ENCODE measurements at places on chromosomes 7 and 10. TPM values are rescaled to one million over a fixed set of nuclear protein-coding genes. Genes with fewer than 3 reads are reported as not detected.

The RNF32 gene
- 1.8 TPM for total RNA-seq

The RNF133 gene
- total RNA-seq, result 1.4 TPM

The TYW1B gene
- total RNA-seq, result 11.0 TPM

The ANKRD1 gene
- 0.09 TPM for total RNA-seq

The NPY gene
- 0.52 TPM for total RNA-seq

- DNase-seq, result peak; percentile 38
These were observed 561 bp downstream of the PLEKHA1 start for GRCh38 chr10:122374859-122375678.

- no peak for DNase-seq
These were observed 4.7 kb downstream of the EEPD1 start for GRCh38 chr7:36157527-36158320.

- no peak for DNase-seq
These were observed 88.1 kb upstream of the DDC start for GRCh38 chr7:50653126-50653864.

DNA sequence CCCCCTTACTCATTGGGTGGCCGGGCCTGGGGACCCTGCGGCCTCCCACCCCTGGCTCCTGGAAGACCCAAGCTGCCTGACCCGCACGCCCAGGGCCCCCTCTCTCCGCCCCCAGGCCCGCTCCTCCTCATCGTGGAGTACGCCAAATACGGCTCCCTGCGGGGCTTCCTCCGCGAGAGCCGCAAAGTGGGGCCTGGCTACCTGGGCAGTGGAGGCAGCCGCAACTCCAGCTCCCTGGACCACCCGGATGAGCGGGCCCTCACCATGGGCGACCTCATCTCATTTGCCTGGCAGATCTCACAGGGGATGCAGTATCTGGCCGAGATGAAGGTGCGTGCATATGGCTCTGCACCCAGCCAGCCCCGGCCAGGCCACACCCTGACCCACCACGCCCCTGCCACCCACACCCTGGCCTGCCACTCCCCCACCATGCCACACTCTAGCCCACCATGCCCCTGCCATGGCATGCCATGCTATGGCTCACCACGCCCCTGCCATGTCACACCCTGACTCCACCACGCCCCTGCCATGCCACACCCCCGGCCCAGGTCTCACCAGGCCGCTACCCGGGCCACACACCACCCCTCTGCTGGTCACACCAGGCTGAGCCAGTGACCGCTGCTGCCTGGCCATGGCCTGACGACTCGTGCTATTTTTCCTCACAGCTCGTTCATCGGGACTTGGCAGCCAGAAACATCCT, 18.7 kb upstream of the CSGALNACT2 start:
- DNase-seq, result no peak

GRCh38 chr10:131742500-131742951, 158.3 kb upstream of the PPP2R2D start:
- no peak for DNase-seq

DNA sequence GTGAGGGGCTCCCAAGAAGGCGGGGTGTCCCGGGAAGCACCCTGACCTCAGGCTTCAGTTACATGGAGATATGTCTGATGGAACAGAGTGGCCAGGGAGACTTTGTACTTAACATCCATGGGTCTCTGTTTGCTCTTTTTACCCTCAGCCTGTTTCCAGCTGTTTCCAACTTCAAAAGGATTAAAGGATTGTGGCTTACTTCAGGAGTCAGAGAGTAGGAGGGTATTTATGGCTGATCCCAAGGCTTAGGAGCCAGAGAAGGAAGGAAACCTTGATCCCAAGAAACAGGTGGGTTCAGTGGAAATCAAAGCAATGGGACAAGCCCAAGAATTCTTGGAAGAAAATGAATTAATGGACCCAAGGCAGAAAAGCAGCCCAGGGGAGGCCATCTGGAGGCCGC, 37.7 kb upstream of the ZNF438 start:
- no peak for DNase-seq

GRCh38 chr10:97312897-97313296, 6.2 kb upstream of the FRAT1 start:
- DNase-seq, result no peak

DNA sequence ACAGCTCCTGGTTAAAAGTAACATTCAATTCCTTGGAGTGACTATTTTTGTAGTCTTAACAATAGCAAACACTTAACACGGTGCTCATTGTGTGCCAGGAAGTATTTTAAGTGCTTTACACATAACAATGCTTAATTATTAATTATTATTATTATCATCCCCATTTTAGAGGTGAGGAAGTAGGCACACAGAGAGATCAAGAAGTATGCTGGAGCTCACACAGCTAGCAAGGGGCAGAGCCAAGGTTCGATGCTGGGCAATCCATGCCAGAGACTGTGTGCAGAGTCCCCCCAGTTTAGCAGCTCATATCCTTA, 48.2 kb upstream of the SMNDC1 start:
- DNase-seq, result no peak

- DNase-seq, result no peak
These were observed at the start of gene CLEC2L for GRCh38 chr7:139523199-139523941. CLEC2L (plus strand) TSS chr7:139523685; CDS start chr7:139523928, 243 bp downstream.

- DNase-seq, result no peak
These were observed 603.5 kb upstream of the NRP1 start for GRCh38 chr10:33938001-33938400.

DNA sequence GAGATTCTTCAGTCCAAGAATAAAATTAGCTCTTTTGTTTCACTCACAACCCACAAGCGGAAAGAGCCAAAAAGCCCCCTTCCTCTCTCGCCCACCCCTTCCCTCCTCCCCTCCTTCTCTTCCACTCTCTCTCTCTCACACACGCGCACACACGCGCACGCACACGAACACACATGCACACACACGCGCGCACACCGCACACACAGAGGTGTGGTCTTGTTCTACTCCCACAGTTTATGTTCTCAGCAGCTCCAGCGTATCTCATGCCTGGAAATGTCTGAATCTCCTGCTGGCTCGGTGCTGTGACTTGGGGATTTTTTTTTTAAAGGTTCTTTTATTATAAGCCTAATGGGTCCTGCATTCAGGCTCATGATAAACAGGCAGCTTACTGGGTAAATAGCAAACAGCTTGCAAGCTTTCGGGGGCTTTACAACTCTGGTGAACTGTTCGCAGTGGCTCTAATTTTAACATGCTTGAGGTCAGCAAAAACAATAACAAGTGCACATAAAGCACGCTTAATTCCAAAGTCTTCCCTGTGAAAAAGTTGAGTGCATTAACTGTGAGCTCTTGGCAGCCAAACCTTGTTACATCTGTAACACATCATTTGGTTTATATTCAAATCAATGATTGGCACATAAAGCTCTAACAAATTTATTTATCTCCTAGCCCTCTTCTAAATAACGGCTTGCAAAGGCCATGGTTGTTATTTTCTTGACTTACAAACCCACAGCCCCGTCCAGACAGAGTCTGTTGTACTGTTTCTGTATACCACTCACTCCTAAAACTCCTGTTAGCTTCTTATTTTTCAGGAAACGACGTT, 424.1 kb upstream of the MGMT start:
- DNase-seq, result no peak

GRCh38 chr7:115674467-115675024, 356.0 kb downstream of the TFEC start:
- DNase-seq, result no peak

- peak; percentile 56 for DNase-seq
These were observed 25.6 kb upstream of the PLEKHA1 start for GRCh38 chr10:122348935-122349361.

DNA sequence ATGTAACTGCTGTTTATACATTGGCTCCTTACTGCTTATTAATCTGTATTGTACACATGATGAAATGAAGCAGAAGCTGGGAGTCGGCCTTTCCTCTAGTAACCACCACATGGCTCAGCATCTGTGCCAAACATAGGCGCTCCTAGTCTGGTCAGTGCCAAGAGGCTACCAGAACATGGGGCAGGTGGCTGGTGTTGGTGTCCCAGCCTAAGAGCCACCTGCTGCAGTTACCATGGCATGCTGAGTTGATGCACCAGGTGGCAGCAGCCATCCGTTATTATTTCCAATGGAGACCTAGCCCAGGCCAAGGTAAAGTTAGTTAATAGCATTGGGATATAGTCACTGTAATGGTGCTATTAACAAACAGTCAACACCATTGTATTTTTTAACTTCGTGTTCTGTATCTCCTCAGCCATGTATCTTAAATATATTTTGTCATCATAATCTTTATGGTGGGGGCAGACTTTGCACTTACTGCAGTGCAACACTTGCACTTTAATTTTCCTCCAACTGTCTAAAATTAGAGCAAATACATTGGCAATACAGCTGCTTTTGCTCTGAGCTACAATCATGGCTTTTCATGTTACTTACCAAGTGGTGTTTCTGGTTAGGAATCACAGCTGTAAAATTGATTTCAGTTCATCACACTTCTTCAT, 33.1 kb downstream of the HBP1 start:
- no peak for DNase-seq

DNA sequence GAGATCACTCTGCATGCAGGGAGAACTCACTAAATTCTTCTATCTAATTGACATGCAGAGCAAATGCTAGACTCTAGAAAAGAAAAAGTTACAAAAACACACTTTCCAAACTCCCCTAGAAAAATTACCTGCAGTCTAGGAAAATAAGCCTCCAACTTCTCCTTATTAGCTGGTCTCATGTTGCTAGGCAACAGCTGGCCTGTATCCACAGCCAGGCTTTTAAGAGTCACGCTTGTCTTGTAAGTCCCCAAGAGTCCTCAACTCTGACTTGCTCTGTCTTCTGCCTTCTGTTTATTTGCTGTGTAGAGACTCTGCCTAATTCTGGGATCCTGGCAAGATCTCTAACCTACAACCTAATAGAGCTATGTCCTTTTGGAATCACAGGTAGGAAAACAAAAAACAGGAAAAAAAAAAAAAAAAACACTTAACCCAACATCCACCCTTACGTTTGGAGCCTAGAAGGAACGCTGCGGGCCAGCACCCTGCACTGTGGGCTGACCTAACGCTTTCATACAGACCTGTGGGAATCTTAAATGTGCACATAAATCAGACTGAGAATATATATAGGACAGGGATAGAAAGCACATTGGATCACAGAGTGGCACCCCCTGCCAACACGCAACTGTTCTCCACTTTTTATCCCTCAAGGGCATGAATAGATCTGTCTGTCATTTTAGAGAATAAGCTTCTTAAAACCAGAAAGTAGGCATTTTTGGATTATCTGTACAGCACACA, 117.0 kb upstream of the PTPRZ1 start:
- DNase-seq, result no peak

DNA sequence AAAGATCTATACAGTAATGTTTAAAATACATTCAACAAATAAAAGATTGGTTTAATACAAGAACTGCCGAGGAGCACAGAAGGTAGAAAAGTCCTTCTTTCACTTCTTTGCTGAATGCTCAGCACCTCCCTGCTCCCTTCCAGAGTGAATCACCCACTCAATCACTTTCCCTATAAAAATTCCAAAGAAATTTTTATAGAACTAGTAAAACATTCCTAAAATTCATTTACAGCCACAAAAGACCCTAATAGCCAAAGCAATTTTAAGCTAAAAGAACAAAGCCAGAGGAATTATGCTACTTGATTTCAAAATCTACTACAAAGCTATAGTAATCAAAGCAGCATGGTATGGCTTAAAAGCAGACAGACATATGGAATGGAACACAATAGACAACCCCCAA, 320.9 kb downstream of the PCLO start:
- no peak for DNase-seq

GRCh38 chr10:13894412-13895093, 307.8 kb downstream of the PRPF18 start:
- DNase-seq, result no peak

- peak; percentile 37 for DNase-seq
These were observed 18.6 kb downstream of the AKR1C2 start for GRCh38 chr10:4984971-4985594.

GRCh38 chr7:95470452-95470851, 15.3 kb upstream of the ASB4 start:
- no peak for DNase-seq

GRCh38 chr10:4144817-4145216, 359.8 kb upstream of the KLF6 start:
- DNase-seq, result no peak

- DNase-seq, result no peak
These were observed 605 bp upstream of the NFKB2 start for GRCh38 chr10:102394801-102395399.

DNA sequence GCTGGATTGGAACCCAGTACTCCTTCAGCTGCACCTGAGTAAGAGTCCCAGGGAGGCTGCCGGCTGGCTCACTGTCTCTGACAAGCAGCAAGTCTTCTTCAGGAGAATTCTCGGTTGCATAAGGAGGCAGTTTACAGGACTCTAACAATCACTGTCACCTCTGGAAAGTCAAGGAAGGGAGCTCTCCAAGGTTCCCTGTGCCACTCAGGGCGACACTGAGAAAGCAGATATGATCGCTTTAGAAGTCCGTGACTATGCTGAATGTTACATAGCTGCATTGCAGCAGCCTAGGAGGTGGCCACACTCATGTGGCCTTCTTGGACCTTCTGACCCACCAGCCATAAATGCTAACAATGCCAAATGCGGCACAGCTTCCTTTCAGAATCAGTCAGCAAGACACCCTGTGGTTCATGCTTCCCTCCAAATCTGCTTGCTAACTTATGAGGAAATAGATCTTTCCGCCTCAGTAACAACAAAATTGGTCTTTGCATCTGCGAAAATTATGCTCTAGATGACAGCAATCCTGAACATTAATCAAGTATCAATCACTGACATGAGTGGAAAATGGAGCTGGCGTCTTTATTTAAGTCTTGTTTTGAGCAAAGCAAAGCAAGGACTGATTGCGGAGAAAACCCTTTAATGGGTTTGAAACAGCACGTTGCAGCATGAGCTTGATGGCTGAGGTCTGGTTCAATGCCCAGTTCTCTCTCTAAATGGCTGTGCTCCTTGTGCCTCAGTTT, 132.9 kb downstream of the ATXN7L1 start:
- DNase-seq, result no peak

DNA sequence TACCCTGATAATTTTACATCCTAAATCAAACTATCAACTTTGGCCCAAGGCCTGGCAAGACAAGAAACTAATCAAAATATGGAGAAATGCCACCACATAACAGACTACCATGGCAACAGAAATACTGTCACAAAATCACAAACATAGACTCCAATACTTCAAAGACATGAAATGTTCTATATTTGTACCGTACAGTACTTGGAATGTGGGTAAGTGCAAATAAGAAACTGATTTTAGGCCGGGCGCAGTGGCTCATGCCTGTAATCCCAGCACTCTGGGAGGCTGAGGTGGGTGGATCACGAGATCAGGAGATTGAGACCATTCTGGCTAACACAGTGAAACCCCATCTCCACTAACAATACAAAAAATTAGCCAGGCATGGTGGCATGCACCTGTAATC, 9.2 kb downstream of the TNPO3 start:
- no peak for DNase-seq

GRCh38 chr10:32972929-32973328, 14.9 kb upstream of the ITGB1 start:
- no peak for DNase-seq
